ENCODE measurements at places on chromosomes 16 and 17.

GRCh38 chr16:2865651-2866050 lies 7.7 kb upstream of the PRSS22 start:
- DNase-seq: no peak

DNA sequence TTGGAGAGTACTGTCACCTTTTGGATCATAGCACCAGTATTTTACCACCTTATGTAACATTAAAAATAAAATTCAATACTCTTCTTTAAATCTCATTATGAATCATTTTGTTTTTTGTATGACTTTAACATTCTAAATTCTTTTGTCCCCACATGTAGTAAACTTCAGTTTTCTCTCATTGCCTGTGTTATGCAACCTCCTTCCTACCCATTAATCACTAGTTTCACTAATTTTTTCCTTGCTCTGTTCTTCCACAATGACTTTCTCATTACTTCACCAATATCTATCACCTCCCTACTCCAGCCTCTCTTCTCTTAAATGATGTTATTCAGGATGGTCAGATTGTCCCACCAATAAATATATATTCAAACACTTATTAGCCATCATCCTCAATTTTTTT lies 68.7 kb downstream of the TTC19 start:
- no peak for DNase-seq

- DNase-seq: no peak
These were observed 11.1 kb downstream of the NR1D1 start for GRCh38 chr17:40089077-40089895.

GRCh38 chr16:11734025-11734652 lies 8.5 kb downstream of the TXNDC11 start:
- DNase-seq: no peak

DNA sequence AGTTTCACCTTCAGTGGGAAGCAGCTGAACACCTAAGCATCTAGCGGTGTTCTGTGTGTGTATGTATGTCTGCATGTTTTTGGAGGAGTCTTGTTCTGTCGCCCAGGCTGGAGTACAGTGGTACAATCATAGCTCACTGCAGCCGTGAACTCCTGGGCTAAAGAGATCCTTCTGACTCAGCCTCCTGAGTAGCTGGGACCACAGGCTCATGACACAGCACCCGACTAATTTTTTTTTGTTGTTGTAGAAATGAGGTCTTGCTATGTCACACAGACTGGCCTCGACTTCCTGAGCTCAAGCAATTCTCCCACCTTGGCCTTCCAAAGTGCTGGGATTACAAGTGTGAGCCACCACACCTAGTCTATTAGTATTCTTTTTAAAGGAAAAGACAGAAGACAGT lies 30.2 kb upstream of the FAAP100 start:
- no peak for DNase-seq

GRCh38 chr17:624341-624860 lies 90.2 kb downstream of the VPS53 start:
- DNase-seq: no peak

DNA sequence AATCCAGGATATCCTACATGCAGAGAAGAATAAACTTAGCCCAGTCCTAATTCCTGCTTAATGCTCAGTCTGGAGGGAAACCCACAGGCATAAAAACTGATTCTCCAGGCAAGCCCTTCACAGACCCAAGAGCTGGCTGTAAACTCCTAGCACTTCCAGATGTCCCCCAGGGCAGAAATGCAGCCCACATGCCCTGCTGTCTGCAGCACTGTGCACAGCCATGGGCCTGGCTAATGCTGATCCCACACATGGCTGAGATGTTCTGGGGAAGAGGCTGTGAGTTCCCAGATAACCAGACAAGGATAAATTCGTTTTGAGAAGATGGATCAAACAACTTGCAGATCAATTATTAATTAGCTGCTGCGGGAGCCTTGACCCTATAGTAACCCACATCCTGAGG lies 148.4 kb downstream of the AATF start:
- no peak for DNase-seq

DNA sequence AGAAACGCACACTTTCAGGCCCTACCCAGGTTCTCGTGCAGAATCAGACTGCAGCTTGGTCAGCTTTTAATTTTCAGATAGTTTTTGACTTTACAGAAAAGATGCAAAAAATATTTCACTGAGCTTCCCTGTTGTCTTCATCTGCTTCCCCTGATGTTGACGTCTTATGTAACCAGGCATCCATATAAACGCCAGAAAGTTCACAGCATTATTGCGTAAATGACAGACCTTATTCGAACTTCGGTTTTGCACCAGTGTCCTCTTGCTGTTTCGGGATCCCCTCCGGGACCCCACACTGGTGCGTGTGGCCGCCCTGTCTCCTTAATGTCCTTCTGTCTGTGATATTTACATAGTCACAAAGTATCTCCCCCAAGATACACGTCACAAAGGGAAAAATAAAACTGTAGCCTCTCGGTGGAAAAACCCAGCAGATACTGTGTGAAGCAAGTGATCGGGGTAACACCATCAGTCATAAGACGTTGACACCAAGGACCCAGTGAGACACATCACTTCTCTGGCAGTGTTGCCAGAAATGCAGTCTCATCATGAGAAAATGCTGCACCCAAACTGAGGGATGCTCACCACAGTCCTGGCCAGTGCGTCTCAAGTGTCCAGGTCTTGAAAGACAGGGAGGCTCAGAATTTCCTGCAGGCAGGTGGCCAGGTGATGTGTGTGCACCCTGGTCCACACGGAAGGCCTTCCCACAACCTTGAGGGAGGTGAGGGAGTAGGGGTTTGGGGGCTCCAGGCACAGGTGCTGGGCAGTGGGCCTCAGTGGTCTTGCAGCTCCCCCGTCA lies 4.3 kb downstream of the BANP start:
- DNase-seq: no peak

DNA sequence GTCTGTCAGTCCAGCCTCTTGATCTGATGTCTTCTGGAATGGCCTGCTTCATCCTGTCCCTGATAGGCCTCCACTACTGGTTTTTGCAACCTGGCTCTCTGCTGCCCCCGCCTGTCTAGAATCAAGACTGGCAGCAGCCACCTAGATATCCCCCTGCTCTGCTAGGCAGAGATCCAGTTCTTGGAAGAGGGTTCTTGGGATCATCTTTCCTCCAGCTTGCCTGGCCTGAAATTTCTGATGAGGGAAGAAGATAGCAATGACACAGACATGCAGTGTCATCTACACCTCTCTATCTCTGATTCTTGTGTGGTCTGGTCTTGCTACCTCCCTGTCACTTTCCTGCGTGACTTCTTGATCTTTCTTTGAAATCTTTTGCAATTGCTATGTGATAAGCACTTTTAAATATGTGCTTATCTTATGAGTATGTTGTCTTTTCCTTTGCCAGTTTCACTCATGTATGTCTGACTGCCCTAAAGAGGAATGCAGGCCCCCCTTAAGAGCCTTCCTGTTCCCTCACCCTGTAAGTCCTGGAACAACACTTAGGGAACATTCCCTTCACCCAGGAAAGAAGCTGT lies 20.3 kb upstream of the NFATC3 start:
- DNase-seq: peak; percentile 14

GRCh38 chr16:87709677-87710076 lies 56.1 kb downstream of the KLHDC4 start:
- DNase-seq: no peak

GRCh38 chr16:49181791-49182518 lies 99.7 kb downstream of the CBLN1 start:
- DNase-seq: no peak

GRCh38 chr17:1736348-1737281 lies 6.1 kb upstream of the SERPINF2 start:
- DNase-seq: no peak

DNA sequence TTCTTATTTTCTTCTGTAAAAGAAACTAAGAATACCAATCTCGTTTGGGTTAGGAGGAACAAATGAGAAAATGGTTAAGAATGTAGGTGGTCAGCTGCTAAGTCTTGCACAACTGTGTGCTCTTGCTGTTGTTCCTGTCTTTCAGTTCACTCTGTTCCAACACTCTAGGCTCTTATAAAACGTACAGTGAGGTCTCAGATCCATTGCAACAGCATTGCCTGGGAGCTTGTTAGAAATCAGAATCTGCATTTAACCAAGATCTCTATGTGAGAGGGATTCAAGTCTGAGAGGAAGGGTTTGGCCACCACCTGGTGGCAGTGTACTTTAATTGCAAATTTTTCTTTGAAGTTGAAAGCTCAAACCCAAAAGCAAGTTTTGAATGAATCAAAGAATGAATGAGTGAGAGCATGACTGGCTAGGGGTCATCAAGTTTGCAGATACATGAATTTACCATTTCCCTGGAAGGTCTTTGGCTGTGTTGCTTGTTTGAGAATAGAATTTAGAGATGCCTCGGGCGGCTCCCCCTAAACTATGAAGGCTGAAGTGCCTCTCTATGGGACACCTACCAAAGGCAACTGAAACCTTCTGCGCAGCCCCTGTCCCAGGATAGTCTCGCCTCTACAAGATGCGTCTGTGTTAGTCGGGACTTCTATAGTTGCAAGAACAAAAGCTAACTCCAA lies 2.5 kb downstream of the ALOX15B start:
- no peak for DNase-seq

- DNase-seq: no peak
These were observed 242.3 kb downstream of the SOX9 start for GRCh38 chr17:72363089-72363610.

- DNase-seq: no peak
These were observed 868.3 kb downstream of the CDH11 start for GRCh38 chr16:64253525-64253924.

DNA sequence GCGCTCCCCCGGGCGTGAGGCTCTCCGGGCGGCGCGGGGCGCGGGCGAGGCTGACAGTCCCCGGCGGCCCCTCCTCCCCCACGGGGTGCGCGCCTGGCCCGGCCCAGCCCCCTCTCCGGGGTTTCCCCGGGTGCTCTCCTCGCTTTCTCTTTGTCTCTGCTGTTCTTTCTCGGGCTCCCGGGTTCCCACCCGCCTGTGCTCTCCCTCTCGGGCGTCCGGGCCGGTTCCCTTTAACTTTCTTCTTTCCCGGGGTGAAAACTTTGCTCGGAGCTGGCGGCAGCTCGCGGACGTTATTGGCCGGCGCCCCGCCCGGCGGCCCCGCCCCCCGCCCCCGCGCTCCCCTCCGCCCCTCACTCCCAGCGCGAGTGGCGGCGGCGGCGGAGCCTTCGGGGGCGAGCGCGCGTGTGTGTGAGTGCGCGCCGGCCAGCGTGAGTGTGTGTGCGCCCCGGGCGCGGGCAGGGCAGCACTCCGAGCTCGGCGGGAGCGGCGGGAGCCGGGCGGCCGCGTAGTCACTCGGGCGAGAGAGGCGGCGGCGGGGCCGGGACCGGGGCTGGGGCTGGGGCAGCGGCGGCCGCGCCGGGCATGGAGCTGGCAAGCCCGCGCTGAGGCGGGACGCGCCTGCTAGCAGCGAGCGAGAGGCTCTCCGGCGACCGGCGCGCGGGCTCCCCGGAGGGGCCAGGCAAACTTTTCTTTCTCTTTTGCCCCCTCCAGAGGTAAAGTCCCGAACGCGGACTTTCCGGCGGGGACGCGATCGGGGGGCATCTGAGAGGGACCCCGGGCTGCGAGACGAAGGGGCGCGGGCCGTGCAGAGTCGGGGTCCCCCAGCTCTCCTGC lies at the start of gene NTN1:
NTN1 (plus strand) TSS at position 353 of the 834 bp plus-strand sequence. CDS start 864 bp downstream, outside the sequence.
- no peak for DNase-seq

DNA sequence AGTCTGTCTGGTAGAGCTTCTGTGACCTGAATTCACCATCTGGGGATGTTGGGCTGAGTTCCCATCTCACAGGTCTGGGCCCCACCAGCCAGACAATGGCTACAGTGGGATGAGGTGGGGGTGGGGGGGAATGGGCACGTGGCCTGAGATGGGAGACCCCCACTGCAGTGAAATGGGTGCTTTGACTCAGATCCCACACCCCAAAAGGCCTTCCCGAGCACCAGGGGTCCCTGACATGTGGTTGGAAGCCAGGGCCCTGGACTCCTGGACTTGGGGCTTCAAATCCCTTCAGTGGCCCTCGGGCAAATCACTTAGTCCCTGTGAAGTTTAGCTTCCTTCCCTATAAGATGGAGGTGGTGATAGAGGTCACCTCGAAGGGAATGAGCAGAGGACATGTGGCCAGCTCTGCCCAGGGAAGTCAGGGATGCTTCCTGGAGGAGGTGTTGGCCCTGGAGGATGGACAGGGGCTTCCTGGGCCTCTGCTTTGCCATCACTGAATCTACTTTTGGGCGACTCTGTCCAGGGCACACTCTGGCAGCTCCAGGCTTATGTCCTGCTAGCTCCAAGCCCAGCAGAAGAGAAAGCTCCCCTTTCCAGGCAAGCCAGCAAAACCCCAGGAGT lies 218.1 kb downstream of the KATNIP start:
- no peak for DNase-seq

DNA sequence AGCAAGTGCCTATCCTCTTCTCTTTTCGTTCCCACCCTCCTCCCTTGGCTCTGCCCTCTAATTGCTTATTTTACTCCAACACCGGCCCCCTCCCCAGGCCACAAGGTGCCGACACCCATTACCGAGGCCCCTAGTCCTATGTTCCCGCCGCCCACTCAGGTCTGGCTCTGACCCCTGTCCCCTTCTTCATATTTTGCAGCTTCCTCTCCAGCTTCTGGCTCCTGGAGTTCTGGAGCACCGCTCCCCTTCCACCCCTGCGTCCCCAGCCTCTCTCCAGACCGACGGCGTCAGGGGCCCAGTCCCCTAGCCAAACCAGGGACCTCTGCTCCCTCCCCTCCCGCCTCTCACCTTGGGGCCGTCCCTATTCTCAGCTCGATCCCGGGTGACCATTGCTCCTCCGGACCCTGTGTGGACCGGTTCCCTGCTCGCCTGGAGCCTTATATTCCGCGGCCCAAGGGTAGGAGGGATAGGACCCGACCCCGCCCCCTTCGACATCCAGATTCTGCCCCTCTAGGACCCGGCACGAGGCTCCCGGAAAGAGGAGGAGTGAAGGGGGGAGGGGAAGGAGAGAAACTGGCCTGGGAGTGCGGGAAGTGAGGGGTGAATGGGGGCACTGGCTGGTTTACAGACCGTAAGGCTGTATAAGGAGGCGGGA lies at the start of gene HES7:
HES7 (minus strand) TSS at position 412 of the 655 bp plus-strand sequence; CDS start at position 390, 22 bp downstream.
- no peak for DNase-seq

- DNase-seq: no peak
These were observed 744 bp upstream of the PLXDC1 start for GRCh38 chr17:39151943-39152818.

DNA sequence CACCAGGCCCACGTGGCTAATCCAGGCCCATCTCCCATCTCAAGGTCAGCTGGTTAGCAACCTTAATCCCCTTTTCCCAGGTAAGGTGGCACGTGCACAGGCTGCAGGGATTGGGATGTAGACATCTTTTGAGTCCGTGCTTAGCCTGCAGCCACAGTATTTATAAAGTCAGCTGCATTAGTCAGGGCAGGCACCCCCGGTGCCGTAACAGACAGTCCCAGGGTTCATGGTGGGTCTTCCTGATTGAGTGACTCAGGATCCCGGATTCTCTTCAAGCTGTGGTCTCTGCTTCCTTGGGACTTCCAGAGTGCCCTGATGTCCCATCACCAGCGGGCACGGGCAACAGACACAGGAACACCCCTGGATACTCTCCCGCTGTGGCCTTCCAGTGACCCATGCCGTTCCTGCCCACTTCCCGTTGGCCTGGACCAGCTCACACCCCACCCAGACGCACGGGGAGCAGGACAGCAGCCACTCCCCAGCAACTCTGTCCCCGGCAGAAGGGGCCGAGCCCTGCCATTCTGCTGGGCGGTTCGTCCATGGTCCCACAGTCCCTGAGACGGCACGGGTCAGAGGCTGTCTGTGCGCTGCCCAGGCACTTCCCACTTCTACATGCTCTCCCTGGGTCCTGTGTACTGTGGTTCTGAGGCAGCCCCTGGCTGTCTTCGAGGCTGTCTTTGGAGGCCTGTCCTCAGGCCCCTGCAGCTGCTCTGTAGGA lies 248.6 kb upstream of the GSE1 start:
- DNase-seq: no peak

GRCh38 chr17:77608431-77608830 lies 350.1 kb upstream of the TNRC6C start:
- no peak for DNase-seq
